ENCODE measurements at places on chromosomes 2 and 18.

DNA sequence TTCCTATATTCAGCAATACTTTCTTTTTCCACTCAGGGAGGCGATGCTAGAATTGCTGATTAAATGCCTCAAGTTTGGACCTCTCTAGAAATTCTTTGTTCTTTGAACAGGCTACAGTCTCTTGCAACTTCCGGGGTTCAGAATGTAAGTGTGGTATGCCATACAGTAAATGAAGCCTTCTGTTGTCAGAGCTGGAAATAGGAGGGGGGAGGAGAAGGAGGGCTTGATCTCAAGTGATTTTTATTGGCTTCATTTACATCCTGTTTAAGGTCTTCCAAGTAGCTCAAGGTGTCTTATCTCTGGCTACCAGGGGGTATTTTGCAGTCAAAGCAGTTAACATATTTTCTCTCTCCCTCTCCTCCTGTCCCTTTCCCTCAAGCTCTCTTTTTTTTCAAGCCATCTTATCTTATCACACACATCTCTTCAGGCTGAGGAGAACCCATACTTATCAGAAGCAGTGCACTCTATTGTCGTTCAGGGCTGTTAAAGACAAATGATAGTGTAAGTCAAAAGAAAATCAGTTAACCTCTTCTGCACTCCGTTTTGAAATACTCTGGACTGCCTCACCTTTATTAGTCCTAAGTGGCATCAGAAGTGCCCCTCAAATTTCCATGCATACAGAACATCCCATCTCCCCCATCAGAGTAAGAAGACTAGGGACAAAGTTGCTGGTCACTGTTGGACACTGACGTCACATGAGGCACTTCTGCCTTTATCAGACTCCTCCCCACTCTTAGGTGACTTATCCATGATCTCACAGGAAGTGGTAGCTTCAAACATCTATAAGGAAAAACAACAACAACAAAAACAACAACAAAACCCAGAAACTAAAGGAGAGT is 112.2 kb downstream of the ZNF521 start:
- DNase-seq: no peak

DNA sequence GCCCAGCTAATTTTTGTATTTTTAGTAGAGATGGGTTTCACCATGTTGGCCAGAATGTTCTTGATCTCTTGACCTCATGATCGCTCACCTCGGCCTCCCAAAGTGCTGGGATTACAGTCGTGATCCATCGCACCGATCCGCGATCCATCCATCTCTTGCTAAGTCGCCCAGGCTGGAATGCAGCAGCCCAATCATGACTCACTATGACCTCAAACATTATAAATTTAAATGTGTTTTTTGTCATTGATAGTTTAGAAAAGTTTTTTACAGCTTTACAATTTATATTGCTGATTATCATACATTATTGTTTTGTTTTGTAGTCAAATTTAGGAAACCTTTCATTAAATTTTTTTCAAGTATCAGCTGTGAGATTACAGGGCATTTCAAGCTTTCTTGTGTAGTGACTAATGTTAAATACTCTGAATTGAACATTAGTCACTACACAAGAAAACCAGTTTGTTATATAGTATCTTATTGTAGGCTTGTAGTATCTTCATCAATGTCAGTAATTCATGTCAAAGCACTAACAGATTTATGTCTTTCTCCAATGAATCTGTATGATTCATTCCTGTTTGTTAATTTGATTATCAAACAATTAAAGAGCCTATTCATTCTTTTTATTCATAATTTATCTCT is 37.5 kb downstream of the NR4A2 start:
- DNase-seq: no peak

- no peak for DNase-seq
Measured at GRCh38 chr2:237882510-237883481, 23.4 kb downstream of the RAMP1 start.

DNA sequence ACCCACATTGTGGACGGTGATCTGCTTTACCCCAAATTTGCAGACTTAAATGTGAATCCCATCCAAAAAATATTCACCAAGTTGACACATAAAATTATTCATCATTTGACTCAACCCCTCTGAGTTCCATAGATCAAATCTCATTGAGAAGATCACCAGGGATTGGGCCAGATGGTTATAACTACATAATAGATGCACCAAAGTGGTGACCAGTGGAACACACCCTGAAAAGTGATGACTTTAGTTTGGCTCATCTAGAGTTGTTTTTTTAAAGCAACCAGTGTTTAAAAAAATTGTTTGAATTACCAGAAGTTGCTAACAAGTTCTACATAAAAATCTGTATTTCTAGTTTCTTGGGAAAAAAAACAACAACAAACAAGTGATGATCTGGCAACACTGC is 155.0 kb downstream of the PLCL1 start:
- no peak for DNase-seq

GRCh38 chr2:111912547-111912946 is 14.1 kb downstream of the MERTK start:
- no peak for DNase-seq

DNA sequence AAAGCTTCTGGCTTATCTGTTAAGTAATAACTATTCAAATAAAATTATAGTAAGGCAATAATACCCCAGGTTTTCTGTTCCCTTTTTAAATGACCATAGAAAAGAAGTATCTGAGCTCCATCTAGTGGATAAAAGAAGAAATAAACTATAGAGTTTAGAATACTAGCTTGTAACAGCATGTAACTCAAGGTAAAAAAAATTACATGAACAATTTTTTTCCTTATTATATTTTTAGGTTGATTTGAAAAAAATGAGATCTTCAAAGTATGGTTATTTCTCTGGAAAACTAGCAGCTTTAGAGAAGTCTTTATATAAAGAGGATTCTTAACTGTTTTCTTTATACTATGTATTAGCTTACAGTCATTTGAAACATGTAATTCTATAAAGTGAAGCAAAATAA is 58.1 kb downstream of the NCKAP1 start:
- DNase-seq: no peak

- no peak for DNase-seq
Measured at GRCh38 chr2:216516730-216517350, 18.2 kb downstream of the RPL37A start.
